NCI-H2107 (cell line): ENCODE measurements at places on chromosomes 5 and 9.

GRCh38 chr5:124822647-124823046 is 76.2 kb upstream of the ZNF608 start:
- DNase-seq, result no peak

- DNase-seq, result no peak
Observed at GRCh38 chr5:9646843-9647242, 16.7 kb upstream of the TAS2R1 start.

DNA sequence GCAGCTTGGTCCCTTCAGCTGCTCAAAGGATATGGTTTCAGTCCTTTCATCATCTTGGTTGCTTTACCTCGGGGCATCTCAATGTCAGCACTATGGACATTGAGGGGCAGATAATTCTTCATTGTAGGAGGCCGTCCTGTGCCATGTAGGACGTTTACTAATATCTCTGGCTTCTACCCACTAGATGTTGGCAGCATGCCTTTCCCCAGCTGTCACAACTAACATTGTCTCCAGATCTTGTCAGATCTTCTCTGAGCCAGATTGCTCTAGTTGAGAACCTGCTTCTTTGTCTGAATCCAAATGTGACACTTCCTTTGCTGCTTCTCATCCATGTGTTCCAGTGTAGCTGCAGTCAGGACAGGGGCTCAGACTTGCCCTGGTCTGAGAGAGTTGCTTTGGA is 10.3 kb downstream of the PTPA start:
- DNase-seq, result no peak

- DNase-seq, result no peak
Observed at GRCh38 chr9:14538526-14538925, 154.7 kb downstream of the ZDHHC21 start.

- DNase-seq, result peak; percentile 54
Observed at GRCh38 chr9:70412832-70413463, 1.5 kb downstream of the KLF9 start.

GRCh38 chr9:22009506-22009867 is 382 bp upstream of the CDKN2B start:
- no peak for DNase-seq

- DNase-seq, result no peak
Observed at GRCh38 chr9:94961870-94962269, 235.4 kb downstream of the AOPEP start.

DNA sequence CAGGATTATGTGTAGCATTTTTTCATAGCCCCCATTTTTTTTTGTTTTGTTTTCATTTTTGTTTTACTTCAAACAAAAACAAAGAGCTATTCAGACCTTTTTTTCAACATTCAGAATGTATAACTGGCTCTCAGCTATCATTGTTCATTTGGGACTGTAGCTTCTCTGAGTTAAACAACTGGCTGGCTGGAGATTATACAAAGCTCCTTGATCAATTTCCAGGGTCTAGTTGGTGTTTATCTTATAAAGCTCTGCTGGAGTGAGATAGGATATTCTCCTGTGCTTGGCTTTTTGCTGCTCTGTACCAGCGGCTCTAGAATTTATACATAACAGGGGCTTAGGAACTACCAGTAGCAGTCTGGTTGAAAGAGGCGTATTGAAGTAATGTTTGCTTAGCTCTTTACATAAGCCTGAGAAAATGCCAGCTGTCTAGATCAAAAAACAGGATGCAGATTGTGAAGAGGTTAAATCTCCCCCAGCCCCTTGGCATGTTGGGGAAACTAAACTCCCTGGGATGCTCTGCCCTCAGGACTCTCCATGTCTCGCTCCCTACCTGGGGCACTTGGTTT is 15.2 kb downstream of the GARNL3 start:
- DNase-seq, result no peak

DNA sequence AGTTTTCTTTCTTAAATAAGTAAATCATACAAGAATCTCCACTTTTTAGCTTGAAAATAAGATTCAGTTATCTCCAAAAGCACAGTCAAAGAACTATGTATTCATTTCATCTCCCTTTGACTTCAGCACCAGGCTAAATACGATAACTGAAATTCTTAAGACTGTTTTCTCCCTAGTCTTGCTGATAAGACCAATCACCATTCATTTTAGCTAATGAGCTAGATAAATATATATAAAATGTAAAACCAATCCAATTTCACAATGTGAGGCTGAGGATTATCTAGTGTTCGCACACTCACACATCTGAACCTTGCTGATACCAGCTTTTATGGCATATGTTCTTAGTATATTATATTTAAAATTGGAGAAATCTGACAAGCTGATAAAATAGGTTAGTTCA is 17.3 kb upstream of the ZNF622 start:
- DNase-seq, result no peak

- DNase-seq, result no peak
Observed at GRCh38 chr5:127088251-127088650, 14.9 kb upstream of the C5orf63 start.

- no peak for DNase-seq
Observed at GRCh38 chr5:83715236-83716065, 5.2 kb downstream of the HAPLN1 start.

- no peak for DNase-seq
Observed at GRCh38 chr9:88927510-88927909, 63.8 kb upstream of the S1PR3 start.

- DNase-seq, result no peak
Observed at GRCh38 chr5:176904276-176904675, 5.1 kb upstream of the HK3 start.

DNA sequence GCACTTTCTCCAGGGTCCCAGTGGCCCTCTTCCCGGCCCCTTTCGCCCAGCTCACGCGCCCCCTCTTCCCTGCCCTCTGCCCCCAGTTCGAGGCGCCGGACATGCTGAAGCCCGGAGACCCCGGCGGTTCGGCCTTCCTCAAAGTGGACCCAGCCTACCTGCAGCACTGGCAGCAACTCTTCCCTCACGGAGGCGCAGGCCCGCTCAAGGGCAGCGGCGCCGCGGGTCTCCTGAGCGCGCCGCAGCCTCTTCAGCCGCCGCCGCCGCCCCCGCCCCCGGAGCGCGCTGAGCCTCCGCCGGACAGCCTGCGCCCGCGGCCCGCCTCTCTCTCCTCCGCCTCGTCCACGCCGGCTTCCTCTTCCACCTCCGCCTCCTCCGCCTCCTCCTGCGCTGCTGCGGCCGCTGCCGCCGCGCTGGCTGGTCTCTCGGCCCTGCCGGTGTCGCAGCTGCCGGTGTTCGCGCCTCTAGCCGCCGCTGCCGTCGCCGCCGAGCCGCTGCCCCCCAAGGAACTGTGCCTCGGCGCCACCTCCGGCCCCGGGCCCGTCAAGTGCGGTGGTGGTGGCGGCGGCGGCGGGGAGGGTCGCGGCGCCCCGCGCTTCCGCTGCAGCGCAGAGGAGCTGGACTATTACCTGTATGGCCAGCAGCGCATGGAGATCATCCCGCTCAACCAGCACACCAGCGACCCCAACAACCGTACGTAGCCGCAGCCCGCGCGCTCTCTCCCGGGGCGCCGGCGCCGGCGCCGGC is 1.0 kb downstream of the PRDM6 start:
- no peak for DNase-seq

DNA sequence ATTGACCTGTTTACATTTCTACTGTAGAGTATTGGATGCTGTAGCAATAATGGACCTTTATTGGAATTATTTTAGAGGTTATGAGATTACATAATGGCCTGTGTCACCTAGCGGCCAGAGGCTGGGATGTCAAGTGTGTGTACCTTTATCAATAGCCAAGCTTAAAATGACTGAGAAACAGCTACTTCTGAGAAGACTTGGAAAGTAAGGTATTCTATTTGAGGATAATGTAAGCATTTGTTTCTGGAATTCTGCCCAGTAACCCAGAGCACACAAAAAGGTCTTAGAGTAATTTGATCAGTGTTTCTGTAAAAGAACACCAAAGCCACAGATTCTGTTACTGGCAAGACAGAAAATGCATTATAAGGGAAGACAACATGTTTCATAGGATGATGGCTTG is 116.8 kb downstream of the MACIR start:
- peak; percentile 15 for DNase-seq

- DNase-seq, result no peak
Observed at GRCh38 chr9:105883847-105884246, 189.5 kb downstream of the TMEM38B start.

DNA sequence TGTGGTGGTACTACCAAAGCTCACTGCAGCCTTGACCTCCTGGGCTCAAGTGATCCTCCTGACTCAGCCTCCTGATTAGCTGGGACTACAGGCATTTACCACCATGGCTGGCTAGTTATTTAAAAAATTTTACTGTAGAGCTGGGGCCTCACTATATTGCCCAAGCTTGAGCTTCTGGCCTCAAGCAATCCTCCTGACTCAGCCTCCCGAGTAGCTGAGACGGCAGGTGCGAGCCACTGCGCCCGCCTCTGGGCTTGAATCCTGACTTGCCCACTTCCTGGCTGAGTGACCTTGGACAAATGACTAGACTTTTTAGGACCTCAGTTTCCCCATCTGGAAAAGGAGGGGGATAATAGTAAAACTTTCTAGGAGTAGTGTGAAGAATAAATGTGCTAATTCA is 32.1 kb downstream of the NCS1 start:
- DNase-seq, result no peak

DNA sequence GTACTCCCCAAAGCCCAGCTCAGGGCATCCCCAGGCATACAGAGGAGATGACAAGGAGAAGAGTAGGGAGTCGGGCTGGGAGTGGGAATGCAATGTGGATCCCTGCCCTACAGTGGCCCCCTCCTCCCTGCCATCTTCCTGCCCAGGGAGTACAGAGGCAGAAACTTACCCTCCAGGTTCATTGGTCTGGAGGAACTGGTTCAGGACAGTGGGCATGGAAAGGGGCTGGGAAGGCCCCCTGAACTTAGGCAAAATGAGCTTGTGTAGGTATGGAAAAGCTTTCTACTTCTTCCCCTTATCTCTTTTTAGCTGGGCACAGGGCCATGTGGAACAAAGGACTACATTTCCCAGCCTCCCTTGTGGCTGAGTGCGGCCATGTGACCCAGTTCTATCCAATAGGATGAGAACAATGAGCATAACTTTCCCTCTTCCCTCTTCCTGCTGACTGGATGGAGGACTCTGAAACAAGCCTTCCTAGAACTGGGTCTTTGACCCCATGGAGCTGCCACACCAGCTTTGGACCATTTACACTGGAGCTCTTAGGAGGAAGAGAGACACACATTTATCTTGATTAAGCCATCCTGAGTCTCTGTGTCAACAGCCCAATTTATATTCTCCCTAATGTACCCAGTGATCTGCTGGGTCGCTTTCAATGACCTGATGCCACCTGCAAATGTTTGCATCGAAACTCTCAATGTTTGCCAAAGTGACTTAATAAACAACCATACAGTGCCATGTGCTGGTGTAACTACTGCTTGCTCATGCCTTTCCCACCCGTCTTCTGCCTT is 25.0 kb upstream of the HMCN2 start:
- DNase-seq, result no peak

DNA sequence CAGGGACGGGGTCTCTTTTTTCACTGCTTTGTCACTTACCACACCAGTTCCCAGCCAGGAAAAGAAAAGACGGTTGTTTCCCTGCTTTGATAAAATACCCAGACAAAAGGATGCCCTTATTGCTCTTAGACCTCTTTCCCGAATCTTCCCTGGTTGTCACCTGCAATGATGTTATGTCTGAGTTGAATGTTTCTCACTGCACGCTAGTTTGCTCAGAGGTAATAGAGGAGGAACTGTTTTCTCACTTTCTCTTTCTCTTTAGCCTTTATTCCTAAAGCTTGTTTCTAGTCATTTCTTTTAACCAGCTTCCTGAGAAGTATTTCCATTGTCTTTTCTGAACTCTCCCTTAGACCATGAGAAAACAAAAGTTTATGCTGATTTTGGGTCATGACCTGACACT is 32.9 kb downstream of the ACER2 start:
- DNase-seq, result no peak
